ENCODE measurements at places on chromosomes 4 and X.

DNA sequence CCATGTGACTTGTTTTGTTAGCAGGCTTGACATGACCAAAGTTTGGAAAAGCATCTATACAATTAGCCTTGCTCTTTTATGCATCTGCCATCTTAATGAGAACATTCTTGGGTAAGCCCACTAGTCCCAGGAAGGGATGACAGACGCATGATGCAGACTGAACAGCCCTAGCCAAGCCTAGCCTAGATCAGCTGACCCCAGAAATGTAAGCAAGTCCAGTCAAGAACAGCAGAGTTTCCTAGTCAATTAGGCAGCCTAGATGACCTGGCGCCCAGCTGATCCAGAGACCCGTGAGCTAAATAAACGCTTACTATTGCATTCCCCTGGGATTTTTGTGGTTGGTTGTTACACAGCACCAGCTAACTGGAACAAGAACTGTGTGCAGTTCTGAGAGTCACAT is 457.9 kb downstream of the BCOR start:
- DNase-seq, result no peak

DNA sequence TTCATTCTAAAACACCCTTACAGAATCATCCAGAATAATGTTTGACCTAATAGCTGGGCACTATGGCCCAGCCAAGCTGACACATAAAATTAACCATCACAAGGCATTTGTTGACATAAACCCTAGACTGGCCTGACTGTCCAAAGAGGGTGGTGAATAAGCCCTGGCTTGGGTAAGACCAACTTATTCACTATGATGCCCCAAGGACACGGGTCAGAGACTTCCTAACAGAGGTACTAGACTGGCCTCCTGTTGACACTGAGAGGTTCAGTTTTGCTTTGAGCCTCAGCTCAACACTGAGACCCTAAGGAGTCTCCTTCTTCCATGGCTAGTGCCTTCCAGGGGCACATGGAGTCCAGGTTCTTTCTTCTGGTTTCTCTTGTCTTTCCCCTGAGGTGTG is 21.3 kb downstream of the FGF2 start:
- DNase-seq, result no peak

DNA sequence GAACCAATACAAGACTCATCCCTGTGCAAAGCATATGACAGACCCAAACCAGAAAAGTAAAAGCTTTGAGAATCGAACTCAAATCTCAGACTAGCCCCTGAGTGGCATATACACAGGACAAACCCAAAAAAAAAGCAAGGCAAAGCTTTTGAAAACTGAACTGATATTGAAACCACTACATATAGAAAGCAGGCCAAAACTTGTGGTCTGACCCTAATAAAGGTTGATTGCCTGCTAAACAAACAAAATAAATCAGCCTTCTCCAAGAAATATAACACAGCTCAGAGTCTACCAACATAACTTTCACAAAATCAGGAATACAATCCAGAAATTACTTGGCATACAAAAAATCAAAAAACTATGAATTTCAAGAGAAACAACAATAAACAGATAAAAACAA is 40.3 kb downstream of the LRBA start:
- no peak for DNase-seq

DNA sequence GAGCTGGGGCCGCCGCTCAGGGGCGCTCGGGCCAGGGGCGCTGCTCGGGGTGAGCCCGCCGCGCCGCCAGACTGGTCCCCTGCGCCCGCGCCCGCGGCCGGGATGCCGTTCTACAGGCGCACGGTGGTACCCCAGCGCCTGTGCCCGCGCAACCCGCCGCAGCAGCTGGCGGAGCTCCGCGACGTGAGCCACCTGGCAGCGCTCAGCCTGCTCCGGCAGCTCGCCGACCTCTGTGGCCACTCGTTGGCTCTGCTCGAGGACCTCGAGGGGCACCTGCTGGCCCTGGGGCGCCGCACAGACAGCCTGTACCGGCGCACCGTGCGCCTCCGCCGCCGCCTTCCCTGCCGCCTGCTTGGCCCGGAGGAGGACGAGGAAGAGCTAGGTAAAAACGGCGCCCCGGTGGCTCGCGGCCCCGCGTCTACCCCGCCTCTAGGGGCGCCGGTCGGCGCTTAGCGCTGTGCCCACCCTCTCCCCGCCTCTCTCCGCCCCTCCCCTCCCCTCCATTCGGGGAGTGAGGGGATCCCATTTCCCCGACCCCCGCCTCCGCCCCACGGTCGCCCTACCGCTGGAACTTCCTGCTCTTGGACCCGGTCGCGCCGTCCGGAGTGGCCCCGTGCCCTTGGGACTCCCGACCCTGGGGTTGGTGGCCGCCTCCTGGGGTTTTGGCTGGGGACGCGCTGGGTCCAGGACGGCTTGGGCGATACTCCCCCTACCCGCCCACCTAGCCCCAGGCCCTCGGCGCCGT is 513 bp downstream of the NHSL2 start:
- DNase-seq, result no peak

- DNase-seq, result no peak
Observed at GRCh38 chr4:176653401-176654220, 139.1 kb downstream of the VEGFC start.

GRCh38 chrX:31213941-31214340 is 142.1 kb upstream of the FTHL17 start:
- no peak for DNase-seq

GRCh38 chr4:58649226-58649625 is 1539.0 kb upstream of the IGFBP7 start:
- no peak for DNase-seq

DNA sequence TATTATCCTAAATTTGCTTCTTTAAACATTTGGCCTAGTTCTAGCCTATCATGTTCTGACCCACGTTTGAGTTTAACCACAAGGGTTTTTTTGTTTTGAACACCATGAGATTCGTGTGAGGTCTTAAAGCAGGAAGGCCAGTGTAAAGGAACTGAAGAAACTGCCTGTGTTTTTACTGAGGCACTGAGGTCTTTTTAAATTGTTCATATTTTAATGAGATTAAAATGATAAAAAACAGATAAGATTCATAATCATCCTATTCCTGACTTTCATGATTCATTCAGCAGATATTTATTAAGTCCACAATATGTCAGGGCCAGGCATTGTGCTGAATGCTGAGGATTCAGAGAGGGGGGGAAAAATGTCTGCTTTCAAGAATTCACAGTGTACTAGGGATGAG is 3.2 kb downstream of the RPS6KA3 start:
- DNase-seq, result no peak

DNA sequence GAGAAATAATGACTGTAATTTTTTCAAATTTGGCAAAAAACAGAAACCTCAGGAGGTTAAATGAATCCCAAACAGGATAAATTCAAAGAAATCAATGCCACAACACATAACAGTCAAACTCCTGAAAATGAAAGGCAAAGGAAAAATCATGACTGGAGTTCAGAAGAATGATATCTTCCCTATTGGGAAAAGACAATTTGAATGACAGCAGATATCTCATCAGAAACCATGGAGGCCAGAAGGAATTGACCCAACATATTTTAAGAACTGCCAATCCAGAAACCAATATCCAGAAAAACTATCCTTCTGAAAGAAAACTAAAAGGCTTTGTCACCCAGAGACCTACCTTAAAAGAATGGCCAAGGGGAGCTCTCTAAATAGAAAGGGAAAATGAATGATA is 40.1 kb upstream of the MAMLD1 start:
- DNase-seq, result no peak

DNA sequence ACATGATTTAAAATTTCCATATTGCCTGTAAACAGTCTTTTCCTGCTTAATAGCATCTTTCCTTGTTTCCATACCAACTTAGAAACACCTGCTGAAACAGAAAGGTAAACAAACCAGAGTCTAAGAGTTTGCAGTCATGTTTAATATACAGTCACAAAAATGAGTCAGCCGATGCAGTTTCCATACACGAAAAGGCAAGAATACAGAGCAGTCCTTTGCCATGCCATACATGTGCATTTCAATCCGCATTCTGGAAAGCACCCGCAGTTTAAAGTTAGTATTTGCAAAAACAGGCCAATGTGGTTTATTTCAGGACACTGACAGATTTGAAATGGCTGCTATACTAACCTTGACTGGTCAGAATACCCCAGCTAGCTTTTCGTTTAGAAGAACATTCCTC is 32.1 kb downstream of the ASB5 start:
- DNase-seq, result no peak

DNA sequence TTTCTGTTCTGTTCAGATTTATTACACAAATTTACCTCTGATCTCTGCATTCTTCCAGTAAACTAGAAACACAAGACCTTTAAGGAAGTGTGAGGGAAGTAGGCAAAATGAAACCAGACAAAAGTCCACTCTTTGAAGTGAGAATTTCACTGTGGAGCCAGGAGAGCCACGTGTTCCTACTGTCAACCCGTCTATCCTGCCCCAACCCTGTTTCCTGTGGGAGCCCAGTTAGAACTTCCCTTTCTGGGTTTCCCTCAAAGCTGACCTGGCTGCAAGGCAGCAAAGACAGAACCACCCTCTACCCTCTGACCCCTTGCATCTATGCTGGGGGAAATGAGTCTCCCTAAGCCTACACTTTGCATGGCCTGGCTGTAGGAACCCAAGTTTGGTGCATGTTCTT is 40.0 kb downstream of the TMEM144 start:
- no peak for DNase-seq

- no peak for DNase-seq
Observed at GRCh38 chr4:2332976-2333319, 71.0 kb upstream of the MXD4 start.

DNA sequence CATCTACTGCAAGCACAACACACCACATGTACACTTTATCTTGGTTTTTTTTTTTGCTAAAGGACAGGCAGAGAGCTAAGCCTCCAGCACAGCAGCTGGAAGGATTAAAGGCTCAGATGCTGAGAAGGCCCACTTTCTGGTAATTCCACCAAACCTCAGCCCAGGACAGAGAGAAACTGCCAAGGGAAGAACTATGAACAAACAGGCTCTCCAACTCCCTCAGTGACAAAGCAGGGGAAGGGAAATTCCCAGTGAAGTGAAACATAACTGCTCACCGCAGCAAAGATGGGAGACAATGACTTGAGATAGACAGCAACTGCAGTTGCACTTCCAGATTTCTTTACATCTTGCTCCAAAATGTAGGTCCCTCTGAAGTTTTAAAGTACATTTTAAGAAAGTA is 4.8 kb downstream of the PROM1 start:
- no peak for DNase-seq

- DNase-seq, result no peak
Observed at GRCh38 chr4:150209140-150209829, 131.0 kb downstream of the DCLK2 start.

DNA sequence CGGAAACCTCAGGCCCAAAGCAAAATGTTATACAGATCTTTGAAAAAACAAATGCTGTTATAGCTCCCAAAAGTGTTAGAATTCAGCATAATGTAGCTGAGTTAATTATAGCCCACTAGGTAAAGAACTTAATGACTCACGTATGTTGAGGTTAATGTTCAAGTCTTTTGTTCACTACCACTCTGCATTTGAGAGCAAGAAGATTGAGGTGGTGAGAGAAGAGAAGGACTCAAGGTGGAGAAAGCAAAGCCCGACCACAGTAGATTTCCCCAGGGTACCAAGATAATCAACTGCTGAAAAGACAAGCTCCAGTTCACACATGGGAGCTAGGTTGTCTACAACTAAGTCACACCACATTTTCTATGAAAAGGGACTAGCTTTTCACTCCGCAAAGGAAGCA is 480.2 kb downstream of the DTHD1 start:
- DNase-seq, result no peak

DNA sequence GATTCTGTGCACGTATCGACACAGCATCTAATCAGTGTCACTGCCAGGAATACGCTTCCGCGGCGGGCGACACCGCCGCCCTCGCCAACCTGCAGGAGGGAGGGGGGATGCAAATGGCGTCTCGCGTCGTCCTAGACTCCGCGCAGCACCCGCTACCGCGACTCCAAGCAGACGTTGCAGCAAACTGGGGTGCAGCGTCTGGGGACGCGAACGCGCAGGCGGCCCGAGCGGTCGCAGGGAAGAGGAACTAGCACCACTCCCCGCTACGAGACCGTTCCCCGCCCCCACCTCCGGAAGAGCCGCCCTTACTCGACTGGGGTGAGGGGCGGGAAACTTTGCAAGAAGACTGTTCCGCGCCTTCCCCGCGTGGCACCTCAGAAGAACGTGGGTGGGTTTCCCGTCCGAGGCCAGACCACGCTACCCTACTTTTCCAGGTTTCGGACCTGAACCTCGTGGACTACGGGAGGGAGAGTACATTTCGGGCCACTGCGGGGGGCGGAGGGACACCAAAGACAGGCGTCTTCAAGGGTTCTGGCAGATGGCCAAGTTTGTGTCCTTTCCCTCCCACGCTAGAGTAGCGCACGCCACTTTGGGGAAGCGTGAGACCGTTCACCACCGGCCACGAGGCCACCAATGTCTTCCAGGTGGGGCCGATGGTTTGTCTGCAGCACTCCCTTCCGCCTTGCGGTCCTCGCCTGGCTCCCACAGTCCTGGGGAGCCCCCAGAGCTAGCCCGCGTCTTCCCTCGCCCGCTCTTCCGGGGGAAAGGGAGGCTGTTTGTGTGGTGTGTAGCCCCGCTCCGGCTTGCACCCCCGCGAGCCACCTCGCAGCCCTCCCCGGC is 78.0 kb upstream of the BCOR start:
- DNase-seq, result no peak

GRCh38 chr4:152815078-152815477 is 35.3 kb downstream of the ARFIP1 start:
- DNase-seq, result no peak

- no peak for DNase-seq
Observed at GRCh38 chrX:100980608-100981497, 11.3 kb downstream of the ARL13A start.

- DNase-seq, result no peak
Observed at GRCh38 chrX:13483773-13484172, 85.6 kb upstream of the EGFL6 start.
